Kidney glomerular epithelial cell (primary cell): ENCODE measurements at places on chromosomes 5 and 9.

- no peak for DNase-seq
Observed at GRCh38 chr9:127450243-127450760, 904 bp downstream of the RPL12 start.

GRCh38 chr5:68026092-68026885 lies 189.3 kb upstream of the PIK3R1 start:
- no peak for DNase-seq

GRCh38 chr9:34709196-34709978 lies 549 bp downstream of the CCL21 start:
- DNase-seq: no peak

GRCh38 chr5:53983568-53984460 lies 326.6 kb downstream of the ARL15 start:
- no peak for DNase-seq

GRCh38 chr5:144815131-144815530 lies 644.5 kb downstream of the KCTD16 start:
- no peak for DNase-seq

- DNase-seq: no peak
Observed at GRCh38 chr5:79349881-79350280, 114.0 kb downstream of the JMY start.

GRCh38 chr5:55066277-55066676 lies 36.2 kb upstream of the GZMA start:
- no peak for DNase-seq

- DNase-seq: no peak
Observed at GRCh38 chr5:174590820-174591219, 133.6 kb upstream of the MSX2 start.

- DNase-seq: no peak
Observed at GRCh38 chr9:85914108-85914507, 26.8 kb upstream of the NAA35 start.

GRCh38 chr5:142918959-142919635 lies 148.9 kb downstream of the ARHGAP26 start:
- DNase-seq: no peak

DNA sequence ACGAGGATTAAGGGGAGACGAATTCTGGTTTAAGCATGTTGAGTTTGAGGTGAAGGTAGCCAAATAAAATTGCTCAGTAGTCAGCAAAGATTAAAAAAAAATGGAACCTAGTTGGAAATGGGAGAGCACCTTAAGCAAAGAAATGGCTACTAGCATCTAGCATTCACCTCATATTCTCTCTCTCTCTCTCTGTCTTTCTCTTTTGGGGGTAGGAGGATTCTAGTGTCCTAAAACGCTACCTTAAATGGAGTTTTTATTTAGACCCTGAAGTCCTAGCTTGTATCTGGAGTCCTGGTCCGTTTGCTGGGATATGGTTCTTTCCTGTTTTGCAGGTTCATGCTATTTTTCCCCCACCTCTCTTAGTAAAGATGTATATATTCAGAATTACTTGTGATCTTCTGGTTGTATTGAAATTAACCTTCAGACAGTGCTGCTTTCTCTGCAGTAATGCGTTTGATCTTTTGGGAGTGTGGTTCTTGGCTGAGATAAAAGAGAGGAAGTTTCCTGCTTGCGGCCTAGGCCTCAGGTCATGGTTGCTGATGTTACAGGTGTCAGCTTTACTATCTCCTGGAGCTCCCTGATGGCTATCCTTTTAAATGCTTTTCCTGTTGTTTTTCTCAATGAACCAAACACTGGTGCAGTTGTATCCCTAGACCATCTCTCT lies 8.0 kb downstream of the TGFBR1 start:
- DNase-seq: no peak

DNA sequence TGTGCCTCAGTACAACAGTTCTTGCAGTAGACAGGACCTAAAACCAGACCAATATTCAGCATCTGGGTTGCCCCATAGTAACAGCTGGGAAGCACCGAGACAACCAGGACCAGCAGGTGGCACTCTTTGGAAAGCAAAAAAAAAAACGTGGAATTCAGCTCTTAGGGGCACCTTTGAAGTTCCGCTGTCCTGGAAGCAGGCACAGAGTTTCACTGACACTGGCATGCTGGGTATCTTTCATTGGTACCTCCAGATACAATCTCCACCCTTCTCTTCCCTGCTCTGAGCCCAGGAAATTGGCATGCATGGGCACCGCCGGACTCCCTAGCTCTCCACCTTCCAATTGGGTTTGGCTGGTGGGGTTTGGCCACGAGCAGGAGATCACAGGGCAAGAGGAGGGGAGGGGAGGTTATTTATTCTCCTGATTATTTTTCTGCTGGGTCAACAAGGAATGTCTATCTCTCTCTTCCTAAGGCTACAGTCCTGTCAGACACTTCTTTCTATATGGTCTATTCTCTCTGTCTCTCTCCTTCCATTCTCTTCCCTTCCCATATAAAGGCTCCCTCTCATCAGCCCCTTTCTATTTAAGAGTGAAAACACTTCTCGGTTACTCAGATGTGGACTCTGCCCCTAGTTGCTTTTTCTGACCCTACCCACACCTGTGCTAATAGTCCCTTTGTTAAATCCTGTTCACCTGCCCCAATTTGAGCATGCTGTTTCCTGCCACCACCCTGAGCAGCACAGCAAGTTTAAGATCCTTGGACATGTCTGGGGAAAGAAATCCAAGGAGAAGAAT lies 1.9 kb upstream of the IDNK start:
- DNase-seq: peak; percentile 78

GRCh38 chr5:140189977-140190871 lies 15.2 kb downstream of the CYSTM1 start:
- peak; percentile 70 for DNase-seq

DNA sequence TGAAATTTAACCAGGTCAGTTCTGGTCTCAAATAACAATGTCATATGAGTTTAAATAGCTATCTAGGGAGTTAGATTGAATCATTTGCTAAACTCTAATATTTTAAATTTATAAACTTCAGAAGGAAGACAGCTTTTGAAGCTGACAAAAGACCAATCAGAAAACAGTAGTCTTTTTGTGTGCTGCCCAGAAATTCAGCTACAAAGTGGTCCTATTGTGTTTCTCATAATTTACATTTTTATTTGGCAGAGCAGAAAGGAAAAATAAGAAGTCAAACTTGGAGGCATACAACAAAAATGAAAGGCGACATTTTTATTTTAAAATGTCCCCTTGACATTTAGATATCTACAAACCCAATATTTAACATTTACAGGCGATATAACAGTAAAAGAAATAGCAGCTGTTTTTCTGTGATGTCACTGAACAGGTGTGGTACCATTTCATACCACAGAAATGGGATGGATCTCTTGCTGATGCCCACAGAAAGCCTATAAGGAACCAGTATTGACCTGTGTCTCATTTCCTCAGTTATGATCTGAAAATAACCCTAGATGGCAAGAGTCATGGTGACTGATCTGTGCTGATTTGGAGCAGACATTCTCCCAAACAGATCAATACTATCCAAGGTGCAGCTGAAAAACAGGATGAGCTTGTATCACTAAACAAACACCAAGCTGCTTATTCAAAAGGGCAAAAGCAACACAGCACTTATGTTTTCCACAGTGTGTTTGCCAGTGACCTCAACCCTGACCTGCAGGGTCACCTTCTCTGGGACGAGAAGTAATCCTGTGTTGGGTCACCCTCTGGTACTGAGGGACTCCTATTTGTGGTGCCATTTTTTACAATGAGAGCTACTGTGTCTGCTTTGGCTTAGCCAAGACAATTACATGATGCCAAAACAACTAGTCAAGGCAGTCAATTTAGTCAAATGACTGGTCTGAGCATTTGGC lies 3.6 kb upstream of the FST start:
- no peak for DNase-seq

- DNase-seq: no peak
Observed at GRCh38 chr5:135986401-135986800, 31.6 kb upstream of the LECT2 start.

- DNase-seq: peak; percentile 55
Observed at GRCh38 chr5:108753877-108754276, 6.2 kb downstream of the FER start.
